ENCODE measurements at places on chromosomes 11 and 22.

GRCh38 chr11:62921573-62922188 is 518 bp upstream of the CHRM1 start:
- DNase-seq: no peak

DNA sequence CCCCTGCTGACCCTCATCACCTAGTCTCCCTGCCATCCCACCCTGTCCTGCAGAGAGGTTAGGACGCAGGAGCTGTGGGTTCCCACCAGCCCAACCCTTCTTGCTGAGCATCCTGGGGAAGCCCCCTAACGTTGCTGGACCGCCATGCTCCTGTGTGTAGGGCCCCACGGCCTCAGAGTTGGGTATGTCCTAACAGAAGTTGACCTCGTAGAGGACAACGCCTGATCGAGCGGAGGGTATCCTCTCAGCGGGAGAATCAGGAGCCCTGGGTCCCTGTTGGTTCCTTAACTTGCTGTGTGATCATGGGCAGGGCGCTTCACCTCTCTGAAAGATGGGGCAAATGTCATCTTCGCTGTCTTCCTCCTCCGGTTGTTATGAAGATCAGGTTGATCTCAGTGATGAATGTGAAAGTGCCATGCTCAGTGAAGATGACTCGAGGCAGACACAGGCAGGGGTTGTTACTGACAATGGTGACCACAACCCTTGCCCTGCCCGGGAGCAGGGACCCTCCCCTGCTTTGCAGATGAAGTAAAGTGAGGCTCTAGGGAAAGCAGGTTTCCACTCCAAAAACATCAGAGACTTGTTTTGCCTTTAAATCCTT is 19.3 kb upstream of the CD5 start:
- DNase-seq: peak; percentile 58

DNA sequence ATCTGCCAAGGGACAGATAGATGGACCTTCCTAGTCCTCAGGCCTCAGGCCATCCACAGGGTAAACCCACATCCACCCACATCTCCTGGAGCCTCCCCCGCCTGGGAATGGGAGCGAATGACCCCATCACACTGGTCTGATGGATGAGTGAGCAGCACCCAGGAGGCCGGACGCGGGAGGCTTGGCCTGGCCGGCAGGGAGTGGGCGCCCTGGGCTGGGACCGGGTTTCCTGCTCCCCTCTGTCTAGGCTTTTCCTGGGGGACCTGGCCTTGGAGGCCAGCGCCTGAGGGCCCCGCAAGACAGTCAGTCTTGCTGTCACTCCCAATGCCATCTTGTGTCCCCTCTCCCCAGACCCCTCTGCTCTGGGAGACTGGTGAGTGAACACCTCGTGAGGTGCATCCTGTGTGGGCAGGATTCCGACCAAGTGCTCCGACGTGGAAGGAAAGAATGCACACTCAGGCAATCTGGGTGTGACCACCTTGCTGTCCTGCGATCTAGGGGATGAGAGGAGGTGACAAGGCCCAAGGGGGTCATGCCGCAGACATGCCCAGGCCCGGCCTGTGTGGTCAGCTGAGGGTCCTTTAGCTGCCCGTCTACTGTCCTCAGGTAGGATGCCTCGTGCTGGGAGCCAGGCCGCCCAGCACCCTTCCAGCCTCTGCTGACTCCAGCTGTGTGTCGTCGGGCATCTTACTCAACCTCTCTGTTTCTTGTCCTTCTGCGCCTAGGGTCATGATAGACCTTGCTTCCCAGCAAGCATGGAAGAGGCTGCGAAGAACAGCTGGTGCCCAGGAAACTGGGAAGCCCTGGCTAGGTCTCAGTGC is 26.5 kb upstream of the WNT7B start:
- DNase-seq: no peak

DNA sequence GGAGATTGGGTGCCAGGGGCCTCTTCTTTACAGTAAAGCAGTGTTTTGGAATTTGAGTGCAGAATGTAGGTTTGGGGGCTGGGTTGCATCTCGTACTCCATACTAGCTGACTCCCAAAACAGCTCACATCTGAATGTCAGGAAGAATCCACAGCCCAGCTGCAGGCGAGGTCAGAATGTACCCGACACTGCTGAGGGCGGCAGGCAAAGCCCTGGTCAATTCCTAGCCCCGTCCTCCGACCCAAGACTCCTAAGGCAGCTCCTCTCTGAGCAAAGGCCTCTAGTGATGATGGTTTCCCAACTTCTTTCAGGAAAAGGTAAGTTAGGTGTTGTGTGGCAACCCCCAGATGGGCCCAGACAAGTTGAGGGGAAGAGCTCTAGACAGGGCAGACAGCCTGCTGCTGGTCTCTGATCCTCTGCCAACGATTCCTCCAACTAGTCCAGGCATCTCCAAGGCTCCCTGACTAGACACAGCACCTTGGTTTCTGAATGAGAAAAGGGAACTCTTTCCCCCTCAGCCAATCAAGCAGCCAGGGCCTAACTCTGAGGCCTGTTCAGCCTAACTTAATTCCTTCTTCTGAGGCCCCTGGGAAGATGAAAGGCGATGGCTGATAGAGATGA is 8.6 kb downstream of the LARGE2 start:
- DNase-seq: no peak

DNA sequence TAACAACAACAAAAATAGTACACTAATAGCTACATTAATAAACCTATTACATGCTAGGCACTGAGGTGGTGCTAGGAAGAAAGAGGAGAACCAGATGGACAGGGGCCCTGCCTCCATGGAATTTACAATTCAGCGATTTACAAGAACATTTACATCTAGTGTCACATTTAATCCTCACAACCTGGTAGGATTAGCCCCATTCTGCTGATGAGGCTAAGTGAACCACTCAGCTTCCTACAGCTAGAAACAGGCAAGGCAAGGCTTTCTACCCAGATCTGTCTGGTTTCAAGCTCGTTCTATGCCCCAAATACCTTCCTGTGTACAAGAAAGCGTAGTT is 368.4 kb downstream of the BUD13 start:
- no peak for DNase-seq

- DNase-seq: no peak
These were observed 1.5 kb downstream of the ME3 start for GRCh38 chr11:86670911-86671310.

GRCh38 chr11:35362521-35362980 is 56.8 kb downstream of the SLC1A2 start:
- DNase-seq: no peak

DNA sequence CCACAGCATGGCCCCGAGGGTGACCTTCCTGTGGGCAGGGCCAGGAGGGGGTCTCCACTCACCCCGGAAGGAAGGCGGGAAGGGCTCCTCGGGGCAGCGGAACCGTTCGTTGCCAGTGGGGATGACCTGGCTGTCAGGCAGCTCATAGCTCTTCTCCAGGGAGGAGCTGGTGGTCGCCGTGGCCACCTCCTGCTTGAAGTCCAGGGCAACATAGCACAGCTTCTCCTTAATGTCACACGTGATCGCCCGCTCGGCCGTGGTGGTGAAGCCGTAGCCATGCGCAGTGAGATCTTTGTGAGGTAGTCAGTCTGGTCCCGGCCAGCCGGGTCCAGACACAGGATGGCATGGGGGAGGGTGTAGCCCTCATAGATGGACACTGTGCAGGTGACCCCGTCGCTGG is 31.5 kb upstream of the SYT8 start:
- DNase-seq: no peak

DNA sequence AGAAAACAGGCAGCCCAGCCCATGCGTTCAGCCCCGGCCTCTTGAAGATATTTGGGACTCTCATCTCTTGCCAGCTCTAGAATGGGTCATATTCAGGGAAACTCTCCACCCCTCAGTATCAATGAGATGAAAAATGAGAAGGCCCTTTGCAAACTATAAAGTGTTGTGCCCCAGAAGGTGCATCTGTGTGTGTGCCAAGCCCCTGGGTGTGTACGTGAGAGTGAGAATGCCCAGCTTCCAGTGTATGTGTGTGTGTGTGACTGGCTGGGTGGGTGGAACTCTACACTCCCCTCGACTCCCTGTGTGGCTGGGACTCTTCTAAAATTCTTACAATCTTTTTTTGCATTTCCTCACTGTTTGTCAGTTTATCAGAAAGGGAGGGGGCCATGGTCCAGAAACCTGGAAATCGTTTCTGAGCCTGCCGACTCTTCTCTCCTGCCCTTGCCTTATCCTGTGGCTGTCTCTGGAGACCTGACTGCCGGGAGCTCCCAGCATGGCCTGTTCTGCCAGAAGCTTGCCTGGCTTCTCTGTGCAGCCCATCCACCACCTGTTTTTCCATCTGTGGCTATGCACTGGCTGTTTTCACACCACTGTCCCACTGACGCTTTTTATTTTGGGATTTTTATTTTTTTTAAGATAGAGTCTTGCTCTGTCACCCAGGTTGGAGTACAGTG is 1.2 kb downstream of the P2RY6 start:
- no peak for DNase-seq

GRCh38 chr22:24436553-24436952 is 9.2 kb downstream of the ADORA2A start:
- no peak for DNase-seq

- DNase-seq: no peak
These were observed 42.5 kb downstream of the INSC start for GRCh38 chr11:15157181-15157580.

DNA sequence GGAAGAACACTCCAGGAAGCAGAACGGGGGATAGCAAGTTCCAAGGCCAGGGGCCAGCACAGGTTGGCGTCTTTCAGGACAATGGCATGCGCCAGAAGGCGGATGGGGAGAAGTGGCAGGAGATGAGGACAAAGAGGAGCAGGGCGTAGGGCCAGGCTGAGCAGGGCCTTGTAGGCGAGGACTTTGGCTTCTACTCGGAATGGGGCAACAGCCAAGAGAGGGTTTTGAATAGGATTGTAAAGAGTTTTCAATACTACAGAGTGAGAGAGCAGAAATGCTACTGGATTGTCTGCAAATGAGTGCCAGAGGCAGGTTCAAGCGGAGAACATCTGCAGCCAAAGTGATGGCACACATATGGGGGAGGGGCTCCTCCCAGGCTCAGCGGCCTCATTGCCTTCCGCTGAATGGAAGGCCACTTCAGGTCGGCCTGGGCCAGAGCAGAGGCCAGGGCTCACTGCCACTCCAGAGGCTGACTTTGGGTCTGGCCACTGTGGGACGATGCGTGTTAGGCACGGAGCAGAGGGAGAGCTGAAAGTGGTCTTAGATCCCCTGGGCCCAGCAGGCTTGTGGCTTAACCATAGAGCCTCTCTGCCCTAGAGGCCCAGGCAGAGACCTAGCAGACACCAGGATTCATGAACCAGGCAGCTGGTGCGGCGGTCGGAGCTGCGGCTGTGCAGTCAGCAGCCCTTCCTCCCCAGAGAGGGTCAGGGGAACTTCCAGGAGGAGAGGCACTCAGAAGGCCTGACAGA is 118.2 kb downstream of the DSCAML1 start:
- no peak for DNase-seq

- peak; percentile 61 for DNase-seq
These were observed 3.4 kb upstream of the SCUBE1 start for GRCh38 chr22:43346521-43346929.

- DNase-seq: no peak
These were observed 23.8 kb upstream of the SLC22A12 start for GRCh38 chr11:64566915-64567891.

GRCh38 chr11:77400775-77401449 is 73.0 kb downstream of the PAK1 start:
- DNase-seq: no peak

DNA sequence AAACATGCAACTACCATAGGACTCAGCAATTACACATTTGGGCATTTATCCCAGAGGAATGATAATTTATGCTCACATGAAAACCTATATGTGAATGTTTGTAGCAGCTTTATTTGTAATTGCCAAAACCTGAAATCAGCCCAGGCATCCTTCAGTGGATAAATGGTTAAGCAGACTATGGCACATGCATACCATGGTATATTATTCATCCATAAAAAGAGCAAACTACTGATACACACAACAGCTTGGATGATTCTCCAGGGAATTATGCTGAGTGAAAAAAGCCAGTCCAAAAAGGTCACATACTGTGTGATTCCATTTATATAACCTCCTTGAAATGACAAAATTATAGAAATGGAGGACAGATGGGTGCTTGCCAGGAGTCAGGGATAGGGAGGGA is 86.7 kb downstream of the ALX4 start:
- DNase-seq: no peak

DNA sequence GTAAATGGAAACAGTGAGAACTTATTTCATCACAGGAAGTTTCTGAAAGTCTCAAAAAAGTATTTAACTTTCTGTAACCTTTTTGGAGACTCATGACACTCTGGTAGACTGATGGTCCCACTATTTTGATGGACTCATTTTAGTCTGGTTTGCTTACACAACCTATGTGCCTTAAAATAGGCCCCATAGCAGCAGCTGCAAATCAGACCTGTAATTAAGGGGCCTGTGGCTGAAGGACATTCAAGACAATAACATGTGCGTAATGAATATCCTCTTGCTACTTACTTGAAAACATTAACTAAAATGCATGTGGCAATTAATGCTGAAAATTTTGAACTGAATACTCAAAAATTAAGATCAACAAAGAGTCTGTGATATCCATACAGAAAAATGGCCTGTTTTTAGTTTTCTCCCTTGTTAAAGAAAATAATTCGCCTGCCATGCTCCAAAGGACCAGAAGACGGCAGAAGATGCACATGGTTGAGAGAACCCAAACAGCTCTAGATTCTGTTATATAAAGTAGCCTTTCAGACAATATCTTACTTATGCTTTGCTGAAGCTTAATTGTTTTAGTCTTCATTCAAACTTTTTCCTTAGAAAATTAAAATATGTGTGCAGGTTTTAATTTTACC is 568.5 kb downstream of the KCNA4 start:
- DNase-seq: no peak

DNA sequence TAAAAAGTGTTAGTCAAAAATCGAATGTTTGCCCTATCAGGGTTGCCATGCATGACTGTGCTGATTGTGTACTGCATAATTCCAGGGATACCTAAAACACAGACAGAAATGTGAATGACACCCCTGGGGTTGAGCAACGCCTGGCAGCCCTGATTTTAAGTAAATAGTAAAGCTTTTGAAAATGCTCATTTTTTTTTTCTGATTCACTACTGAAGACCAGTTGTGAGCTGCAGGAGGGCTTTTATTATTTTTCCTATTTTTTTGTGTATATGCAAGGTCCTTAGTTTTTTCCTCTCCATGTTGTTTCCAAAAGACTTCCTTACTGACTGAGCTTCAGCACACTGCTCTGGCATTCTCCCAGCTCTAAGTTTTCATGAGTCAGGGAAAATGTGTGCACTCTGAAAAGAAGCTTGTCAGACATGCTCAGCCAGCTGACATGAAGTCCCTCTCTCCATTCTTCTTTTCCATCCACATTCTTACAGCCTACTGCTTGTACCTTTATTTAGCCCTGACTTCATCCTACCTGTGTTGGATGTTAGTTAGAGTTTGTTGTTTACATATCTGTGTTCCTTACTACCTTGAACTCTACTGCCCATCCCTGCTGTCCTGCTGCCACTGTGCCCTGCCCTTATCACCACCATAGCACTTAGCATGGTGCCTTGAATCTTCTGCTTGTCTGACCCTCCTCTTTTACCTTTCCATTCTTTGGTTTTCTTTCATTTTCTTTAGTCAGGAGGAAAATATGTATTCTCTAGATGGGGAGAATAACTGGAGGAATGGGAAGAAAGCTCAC is 79.5 kb downstream of the HORMAD2 start:
- no peak for DNase-seq

Data from CD4-positive, alpha-beta T cell treated with Interleukin-4 for 1 hour (primary cell).